ENCODE measurements at places on chromosomes 3 and 15.
A peak's percentile ranks its signal among the peaks of the same experiment; 100 is the strongest.

DNA sequence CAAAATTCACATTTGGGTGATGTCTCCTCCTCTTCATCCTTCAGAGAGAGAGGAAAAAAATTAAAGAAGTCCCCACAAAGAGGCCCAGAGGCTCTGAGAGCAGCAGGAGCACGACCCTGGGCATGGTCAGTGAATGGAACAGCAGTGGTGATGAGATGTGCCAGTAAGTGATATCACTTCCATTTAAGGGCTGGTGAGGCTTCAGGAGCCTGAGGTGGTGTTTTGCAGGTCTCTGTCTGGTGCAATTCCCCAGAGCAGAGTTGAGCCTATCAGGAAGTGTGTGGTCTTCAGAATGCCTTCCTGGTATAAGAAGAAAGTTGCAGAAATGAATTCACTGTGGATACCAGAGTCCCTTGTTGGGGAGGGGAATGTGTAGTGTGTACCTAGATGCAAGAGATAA lies 21.4 kb downstream of the ERICH6 start:
- no peak for DNase-seq

DNA sequence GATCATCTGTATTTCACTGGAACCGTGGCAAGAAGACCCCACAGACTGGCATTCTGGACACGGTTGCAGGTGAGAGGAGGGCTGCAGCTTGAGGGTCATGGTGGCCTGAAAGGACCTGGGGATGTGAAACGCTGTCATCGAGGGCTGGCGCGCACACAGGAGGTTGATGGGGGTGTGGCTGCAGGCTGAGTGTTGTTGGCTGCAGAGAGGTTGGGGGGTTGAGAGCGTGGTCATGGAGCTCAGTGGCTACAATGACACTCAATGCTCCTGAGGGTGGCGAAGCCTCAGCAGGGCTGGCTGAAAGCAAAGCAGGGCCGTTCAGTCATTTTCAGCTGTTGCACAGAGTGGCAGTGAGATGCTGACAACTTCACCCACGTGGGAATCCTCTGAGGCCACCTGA lies 21.0 kb downstream of the CPN2 start:
- no peak for DNase-seq

DNA sequence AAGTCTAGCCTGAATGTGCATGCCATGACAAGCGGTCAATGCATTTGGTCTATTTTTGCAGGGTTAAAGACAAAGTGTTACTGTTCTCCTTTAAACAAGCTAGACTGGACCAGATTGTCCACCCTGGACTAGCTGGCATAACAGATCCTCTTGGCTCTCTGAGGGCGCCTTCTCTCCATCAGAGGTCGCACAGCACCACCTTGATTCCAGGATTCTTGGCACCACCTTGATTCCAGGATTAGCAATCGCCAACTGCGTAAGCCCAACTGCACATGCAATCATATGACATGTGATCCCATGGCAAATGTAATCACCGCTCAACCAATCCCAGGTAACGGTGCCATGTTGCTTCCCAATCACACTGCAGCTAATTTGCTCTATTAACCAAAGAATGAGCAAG lies 98.6 kb downstream of the OXNAD1 start:
- no peak for DNase-seq

- no peak for DNase-seq
Observed at GRCh38 chr15:70480196-70480856, 283.0 kb downstream of the UACA start.

- no peak for DNase-seq
Observed at GRCh38 chr3:10281951-10282350, 10.8 kb downstream of the GHRL start.

DNA sequence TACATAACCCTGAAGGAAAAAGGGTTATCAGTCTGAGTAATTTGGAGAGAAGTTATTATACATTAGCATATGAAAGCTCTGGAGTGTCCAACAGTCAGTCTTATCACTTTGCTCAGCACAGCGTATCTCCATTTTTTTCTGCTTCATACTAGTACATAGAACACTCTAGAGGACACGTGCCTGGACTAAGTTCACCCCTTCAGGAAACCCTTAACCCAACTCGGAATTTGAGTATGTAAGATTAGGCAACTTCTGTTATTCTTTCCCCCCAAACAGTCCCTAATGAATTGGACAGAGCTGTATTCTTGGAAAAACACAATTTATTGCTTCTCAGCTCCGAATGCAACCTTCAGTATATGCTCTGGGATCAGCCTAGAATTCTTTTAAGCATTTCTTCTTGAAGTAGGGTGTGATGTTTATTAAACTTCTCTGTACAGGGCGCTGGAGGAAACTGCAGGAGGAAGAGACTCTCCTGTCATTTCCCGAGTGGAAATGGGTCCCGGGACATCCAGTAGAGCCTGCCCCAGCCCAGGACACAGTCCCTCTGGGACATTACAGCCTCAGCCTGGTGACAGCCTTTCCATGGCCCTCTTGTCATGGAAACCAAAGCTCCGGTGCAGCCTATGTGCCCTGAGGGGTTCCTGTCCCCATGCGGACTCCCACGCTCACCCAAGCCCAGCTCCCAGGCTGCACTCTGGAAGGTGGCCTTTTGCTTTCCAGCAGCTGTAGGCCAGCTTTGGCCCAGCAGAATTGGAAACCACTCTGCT lies 37.3 kb upstream of the CMTM8 start:
- no peak for DNase-seq

GRCh38 chr15:25933456-25934158 lies 70.5 kb upstream of the ATP10A start:
- DNase-seq: peak; percentile 47

GRCh38 chr15:29128671-29129070 lies 141.0 kb downstream of the NSMCE3 start:
- DNase-seq: no peak

- no peak for DNase-seq
Observed at GRCh38 chr3:56291244-56291680, 177.0 kb downstream of the ERC2 start.

GRCh38 chr15:73755946-73756345 lies 2.8 kb upstream of the INSYN1 start:
- no peak for DNase-seq

- DNase-seq: no peak
Observed at GRCh38 chr15:87219650-87220615, 1036.6 kb downstream of the NTRK3 start.

DNA sequence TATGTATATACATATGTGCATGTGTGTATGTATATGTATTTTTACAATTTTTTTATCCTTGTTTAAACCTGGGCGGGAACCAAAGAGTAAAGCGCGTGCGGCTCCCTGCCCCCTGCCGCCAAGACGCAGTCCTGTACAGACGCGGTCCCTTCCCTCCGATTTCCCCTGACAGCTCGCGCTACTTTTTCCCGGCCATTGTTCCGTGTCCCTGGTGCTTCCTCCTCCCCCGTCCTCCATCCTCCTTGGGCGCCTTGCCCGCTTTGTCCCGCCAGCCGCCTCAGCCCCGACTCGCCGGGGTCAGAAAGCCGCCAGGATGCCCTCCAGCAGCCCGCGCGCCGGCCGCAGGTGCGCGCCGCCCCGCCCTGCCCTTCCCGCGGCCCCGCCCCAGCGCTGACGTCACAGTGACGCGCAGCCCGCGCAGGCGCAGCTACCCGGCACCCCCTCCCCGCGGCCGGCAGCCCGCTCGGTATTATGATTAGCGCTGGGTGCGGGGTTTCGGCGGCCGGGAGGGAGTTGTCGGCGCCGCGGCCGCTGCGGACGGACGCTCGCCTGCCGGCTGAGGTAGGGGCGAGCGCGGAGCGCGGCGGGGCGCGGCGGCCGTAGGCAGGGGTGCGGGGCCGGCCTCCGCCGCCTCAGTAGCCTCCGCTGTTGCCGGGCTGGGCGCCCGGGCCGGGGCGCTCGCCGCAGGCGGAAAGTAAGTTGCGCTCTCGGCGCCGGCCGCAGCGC lies at the start of gene SNRK:
Gene SNRK (plus strand): TSS at position 426 of the 726 bp plus-strand sequence. CDS start 16,664 bp downstream, outside the sequence.
- peak; percentile 98 for DNase-seq

DNA sequence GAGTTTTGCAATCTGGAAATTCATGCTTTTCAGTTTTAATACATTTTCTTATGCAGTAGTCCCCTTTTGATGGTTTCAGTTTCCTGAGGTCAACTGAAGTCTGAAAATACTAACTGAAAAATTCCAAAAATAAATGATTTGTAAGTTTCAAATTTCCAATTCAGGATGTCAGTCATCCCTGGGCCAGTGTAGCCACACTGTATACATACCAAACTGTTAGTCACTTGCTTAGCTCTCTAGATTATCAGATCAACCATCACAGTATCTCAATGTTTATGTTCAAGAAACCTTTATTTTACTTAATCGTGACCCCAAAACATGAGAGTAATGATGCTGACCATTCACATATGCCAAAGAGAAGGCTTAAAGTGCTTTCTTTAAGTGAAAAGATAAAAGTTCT lies 715.5 kb downstream of the GBE1 start:
- no peak for DNase-seq

DNA sequence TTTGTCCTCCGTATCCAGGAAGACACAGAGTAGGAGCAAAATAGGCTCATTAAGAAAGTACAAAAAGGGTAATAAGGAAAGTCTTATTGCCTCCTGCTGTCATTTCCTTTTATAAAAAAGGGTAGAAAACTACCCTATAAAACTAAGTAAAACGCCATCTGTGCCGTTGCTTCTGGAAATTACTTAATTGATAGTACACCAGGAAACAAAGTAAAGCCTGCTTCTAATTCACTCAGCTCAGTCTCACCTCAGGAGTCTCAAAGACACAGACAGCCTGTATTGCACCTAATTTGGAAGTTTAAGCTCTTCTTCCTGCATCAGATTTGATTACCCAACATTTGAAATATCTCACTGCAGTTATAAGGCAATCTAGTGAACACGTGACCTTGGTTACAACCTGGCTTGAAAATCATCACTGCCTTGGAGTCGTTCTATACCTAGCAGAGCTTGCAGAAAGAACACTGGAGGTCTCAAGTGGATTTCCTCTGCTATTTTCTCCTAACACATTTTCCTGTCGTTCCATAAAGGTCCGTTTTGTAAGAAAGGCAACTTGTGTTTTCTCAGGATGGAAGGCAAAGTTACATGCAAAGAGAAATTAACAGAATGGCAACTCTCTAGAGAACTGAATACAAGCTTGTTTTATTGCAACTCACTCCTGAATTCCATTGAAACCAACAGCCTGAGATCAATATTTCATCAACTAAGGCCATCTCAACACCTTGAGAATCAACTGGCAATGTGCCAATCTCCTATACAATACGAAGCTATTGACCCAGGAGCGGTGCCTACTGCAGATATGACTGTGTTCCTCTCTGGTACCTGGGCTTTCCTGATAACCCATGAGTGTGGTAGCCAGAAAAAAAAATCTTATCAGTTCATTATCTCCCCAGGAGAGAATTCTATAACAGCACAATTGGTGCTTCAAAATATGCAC lies 203.3 kb upstream of the LMCD1 start:
- DNase-seq: no peak

GRCh38 chr3:31959951-31960792 lies 20.9 kb downstream of the OSBPL10 start:
- no peak for DNase-seq

DNA sequence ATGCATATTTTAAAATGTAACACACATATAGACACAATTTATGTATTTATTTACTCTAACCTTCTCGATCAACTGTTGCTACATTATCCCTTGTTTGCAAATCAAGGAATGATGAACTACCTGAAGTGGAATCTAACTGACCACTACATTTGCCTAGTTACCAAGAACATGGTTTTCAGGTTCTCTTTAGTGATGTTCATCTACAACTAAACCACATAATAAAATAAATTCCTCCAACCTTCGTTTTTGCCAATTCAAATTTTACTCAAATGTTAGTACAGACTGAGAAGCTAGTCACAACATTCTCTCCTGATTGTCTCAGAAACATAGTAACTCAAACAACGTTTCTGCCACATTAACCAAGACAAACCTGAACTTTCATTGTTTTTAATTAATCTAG lies 521.9 kb downstream of the FOXP1 start:
- no peak for DNase-seq

GRCh38 chr15:58434334-58434875 lies 2.6 kb downstream of the LIPC start:
- no peak for DNase-seq

DNA sequence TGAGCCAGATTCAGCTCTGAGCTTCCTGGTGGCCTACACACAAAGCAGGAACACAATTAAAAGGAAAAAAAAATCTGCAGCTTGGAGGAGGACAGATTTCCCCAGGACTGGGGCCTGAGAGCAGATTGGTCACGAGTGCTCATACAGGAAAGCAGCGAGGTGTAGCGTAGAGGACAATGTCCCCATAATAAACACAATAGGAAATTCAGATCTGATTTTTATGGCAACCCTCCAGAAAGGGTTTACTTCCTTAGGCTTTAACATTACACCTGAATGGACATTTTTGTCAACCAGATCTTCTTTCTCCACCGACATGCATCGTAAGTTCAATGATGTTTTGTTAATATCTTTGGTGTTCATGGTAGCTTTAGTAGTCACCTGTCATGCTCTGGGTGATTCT lies 23.3 kb downstream of the SLC6A20 start:
- no peak for DNase-seq

GRCh38 chr3:20104167-20104661 lies 64.0 kb downstream of the KAT2B start:
- DNase-seq: peak; percentile 45

DNA sequence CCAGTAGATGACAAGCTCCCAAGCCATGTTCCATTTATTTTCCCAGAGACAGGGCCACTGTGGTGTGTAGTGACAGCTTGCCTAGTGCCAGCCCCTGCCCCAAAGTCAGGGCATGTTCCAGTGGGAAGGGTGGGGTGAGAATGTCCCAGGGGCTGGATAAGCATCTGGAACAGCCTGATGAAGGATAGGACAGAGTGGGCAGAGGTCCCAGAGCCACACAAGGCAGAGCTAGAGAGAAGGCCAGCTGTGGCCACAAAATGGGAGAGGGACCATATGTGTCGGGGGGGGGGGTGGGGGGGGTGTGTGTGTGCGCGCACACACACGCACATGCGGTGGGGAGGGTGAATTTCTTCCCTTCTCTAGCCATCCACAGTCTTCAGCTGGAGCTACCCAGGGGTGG lies 27.0 kb upstream of the TSPAN3 start:
- DNase-seq: no peak

- DNase-seq: no peak
Observed at GRCh38 chr15:35665896-35666536, 120.1 kb upstream of the DPH6 start.

GRCh38 chr3:180433152-180433551 lies 168.8 kb upstream of the TTC14 start:
- no peak for DNase-seq

DNA sequence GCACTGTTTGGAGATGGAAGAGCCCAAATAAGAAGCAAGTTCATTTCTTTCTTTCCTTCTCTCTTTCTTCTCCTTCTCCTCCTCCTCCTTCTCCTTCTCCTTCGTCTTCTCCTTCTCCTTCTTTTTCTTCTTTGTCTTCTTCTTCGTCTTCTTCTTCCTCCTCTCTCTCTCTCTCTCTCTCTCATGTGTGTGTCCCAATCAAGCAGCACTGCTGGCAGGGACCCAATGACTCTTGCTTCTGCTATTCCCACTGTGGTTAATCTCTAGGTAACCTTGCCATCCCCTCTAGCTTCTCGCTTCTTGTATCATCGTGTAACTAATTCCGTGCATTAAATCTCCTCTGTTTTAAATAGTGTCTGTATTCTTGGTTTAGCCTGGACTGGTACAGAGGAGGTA lies 26.1 kb upstream of the ZNF280D start:
- no peak for DNase-seq

GRCh38 chr15:73287019-73287418 lies 81.7 kb downstream of the HCN4 start:
- DNase-seq: no peak

Measured in activated CD4-positive, CD25-positive, alpha-beta regulatory T cell treated with anti-CD3 and anti-CD28 coated beads, Interleukin-2, amount 50 U/mL, for 72 hours (primary cell).